Esophagus mucosa (tissue), 1 donor: ENCODE measurements at places on chromosomes 16 and 17.

DNA sequence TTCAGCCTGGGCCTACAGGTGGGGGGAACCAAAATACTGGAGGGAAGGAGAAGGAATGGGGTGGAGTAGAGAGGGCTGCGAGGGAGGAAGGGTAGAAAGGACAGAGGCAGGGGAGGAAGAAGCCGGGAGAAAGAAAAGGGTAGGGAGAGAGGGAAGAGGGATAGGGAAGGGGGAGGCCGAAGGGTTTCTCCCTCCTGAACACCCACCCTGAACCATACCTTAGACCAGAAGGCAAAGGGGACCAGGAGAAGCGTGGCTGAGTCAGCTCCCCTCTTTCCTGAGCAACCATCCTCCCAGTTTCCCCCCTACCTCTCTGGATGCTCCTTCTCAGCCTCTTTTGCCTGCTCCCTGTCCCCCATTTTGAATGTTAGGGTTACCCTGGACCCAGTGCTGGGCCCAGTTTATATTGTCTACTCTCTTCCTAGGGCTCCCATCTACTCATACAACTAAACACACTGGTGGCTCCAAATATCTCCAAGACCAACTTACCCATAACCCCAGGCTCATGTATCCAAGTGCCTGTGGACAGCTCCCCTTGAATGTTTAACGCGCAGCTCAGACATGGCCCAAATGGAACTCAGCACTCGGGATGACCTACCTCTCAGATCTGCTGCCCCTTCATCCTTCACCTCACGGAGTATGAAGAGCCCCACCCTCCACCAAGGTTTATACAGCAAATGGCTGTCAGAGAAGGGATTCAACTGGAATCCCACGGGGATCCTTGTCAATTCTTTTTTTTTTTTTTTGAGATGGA, 7.8 kb downstream of the TSPOAP1 start:
- ATAC-seq, result no peak

- ATAC-seq, result no peak
Measured at GRCh38 chr17:64217249-64217691, 45.8 kb downstream of the TEX2 start.

- ATAC-seq, result no peak
Measured at GRCh38 chr17:36000732-36001109, 632 bp downstream of the CCL15 start.

GRCh38 chr17:48909783-48910182, 1.6 kb downstream of the UBE2Z start:
- no peak for ATAC-seq

DNA sequence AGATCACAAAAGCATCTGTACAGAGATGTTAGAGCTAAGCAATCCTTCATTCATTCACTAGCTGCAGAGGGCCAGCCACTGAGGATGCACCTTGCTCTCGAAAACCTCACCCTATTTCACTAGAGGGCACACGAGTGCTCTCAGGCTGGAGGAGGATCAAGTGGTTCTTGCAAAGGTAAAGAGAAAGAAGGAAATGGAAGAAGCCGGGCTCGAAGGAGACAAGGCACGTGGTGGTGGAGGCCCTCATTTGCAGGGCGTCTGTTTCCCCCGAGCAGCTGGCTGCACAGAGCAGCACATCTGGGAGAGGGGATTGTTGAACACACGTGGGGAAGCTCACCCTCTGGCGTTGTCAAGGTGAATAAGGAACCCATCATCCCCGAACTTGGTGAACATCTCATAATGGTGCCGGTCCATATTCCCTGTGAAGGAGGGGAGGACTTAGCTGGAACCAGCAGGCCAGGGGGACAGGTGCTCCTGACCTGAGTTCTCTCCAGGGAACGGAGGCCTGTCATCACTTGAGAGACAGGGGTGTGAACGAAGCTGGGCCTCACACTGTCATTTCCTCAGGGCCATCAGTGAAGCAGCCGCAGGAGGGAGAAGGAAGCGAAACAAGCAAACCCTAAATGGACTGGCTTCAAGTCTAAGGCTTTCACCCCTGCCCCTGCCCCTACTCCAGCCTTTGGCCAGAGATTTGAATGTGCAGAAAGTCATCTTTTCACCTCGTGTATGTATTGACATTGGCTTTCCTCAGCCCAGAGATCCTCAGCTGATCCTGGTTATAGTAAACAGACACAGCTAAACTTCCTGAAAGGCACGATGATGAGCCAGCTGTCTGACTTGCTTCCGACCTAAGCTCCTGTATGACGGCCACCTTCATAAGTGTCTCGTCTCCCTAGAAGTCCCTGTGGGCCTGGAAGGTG, 27.6 kb downstream of the PRKAR1A start:
- peak; percentile 73 for ATAC-seq

DNA sequence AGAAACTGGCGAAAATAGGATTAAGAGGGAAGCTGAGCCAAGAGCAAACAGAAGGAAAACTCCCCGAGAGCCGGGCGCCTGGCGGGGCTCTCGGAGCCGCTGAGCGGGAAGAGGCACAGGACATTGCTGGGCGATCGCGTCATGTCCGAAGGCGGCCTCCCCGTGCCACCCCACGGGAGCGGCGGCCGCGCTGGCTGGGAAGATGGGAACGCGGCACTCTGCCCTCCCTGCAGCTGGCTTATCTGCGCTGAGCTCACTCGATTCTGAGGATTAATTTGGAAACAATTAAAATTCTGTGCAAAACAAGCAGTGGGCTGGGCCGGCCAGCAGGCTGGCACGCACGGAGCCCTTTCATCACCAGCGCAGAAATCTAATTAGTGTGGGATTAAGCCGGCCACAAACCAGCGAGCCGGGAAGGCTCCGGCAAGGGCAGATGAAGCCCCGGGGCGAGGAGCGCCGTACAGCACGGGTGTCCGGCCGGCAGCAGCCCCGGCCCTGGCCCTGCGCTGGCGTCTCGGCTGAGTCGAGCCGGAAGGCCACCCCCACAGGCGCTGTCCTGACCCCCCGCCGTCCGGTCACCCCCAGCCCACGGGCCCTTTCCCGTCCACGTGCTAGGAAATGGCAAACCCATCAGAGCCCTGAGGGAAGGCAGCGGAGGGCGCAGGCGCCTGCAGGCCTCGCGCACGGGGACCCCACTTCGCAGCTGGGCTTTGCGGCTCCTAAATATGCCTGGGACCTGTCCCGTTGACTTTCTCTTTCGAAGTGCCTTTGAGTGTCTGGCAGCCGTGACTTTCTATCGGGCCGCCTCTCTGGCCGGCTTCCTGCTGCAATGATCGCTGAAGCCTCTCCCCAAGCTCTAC, 37.9 kb downstream of the SOX8 start:
- ATAC-seq, result peak; percentile 30

DNA sequence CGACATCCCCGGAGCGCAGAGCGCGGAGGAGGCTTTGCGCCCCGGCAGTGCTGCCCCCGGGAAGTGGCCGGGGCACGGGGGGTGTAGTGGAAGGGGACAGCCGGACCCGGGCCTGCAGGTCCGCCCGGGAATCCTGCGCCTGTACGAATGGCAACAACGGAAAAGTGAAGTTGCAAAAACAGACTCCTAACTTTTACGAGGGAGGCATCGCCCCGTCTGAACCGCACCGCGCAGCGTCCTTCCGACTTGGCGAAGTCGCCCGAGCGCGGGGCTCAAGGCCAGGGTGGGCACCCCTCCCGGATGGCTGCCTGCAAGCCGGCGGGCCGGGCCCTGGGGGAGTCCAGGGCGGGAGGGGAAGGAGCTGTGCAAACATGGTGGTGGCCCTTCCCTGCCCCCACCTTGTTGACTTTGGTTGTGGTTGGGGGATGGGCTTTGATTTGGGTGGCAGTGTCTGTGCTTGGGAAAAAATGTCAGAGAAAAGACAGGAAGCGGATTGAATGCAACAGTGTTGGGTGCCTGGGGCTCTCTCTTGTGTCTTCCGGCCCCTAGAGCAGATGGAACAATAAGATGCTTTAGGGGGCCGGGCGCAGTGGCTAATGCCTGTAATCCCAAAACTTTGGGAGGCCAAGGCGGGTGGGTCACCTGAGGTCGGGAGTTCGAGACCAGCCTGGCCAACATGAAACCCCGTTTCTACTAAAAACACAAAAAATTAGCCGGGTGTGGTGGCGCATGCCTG, 675 bp downstream of the RNF213 start:
- peak; percentile 22 for ATAC-seq

GRCh38 chr16:62130101-62130500, 93.9 kb upstream of the CDH8 start:
- no peak for ATAC-seq

- ATAC-seq, result peak; percentile 10
Measured at GRCh38 chr17:82231562-82232321, 2.9 kb downstream of the SLC16A3 start.

- ATAC-seq, result no peak
Measured at GRCh38 chr16:78005881-78006280, 16.5 kb upstream of the CLEC3A start.

GRCh38 chr17:39894681-39895376, 23.6 kb downstream of the GSDMB start:
- no peak for ATAC-seq

DNA sequence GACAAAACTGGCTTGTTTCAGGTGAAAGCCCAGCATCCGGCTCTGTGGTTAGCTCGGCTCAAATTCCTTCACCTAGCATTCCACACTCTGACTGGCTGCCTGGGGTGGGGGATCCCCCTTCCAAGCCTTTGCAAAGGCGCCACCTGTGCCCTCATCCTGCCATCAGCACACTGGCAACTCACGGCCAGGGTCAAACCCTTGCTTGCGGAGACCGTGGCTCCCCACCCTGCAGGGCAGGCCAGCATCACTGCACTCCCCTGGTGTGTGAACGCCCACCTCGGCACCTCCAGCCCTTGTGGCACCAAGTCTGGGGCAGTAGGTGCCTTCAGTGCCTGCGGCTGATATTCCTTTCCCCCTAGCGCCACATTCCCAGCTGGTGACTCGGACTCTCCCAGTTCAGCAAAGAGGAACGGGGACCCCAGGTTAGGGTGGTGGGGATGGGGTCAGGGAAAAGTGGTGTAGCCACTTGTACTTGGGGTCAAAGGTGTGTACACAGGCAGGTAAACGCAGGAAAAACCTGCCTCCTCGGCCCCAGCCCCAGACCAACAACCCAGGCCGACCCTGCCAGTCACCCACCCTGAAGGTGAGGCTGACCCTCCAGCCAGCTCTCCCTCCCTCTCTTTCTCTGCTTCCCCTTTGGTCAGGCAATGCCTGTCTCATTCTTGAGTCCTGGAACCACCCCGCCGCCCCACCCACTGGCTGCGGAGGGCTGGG, 1.1 kb downstream of the FLII start:
- peak; percentile 14 for ATAC-seq

DNA sequence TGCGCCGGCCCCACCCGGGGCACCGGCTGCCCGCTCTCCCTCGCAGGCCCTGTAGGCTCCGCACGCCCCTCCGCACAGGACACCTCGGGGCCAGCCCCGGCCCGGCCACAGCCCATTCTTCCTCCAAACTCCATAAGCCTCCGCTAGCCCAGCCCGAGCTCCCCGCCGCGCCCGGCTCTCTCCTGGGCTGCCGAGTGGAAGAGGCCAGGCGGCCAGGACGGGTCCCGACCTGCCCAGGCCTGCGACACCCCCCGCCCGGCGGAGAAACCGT, 397 bp downstream of the NCOR1 start:
- ATAC-seq, result peak; percentile 58

DNA sequence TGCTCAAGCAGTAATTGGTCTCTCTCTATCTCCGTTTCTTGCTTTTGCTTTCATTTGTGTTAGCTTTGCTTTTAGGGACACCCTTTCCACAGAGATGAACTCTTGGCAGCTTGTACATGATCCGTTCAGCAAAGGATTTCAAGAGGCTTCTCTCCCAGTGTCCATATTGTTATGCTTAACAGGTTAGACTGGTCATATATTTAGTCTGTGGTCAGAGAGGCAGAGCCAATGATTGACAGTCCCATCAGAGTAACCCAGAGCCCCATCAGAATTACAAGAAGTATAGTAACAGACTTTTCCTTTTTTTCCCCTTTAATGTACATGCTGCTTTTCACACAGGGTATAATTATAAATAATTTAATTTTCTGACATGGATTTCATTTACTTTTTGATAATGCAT, 34.4 kb downstream of the GDPD1 start:
- no peak for ATAC-seq

- ATAC-seq, result no peak
Measured at GRCh38 chr16:70713824-70714223, 28.0 kb upstream of the MTSS2 start.

DNA sequence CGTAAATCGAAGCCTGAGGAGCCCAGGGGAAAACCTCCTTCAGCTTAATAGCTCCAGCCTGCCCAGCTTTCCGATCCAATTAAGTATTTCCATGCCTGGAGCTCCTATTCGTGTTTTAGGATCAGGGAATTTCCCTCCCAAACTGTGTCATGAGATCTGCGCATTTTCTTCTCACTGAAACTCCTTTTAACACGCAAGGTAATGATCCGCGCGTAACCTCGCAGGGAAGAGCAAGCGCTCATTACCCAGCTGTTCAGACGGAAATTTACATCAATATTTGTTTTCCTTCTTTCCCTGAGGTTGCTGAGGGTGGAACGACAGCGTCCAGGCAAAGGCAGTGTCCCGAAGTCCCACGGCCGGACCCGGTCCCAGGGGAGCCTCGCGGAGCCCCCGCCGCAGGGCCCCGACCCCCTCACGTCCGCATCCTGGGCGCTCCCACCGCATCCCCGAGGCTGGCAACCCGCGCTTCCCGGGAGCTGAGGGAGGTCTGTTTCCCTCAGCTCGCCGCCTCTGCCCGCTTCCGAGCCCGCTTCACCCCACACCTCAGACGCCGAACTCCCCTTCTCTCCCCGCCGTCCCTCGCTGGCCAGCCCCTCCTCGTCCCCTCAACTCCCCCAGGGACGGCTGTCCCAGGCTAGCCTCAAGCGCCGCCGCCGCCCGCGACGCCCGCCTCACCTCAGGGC, 415 bp downstream of the ABCA5 start:
- ATAC-seq, result no peak

DNA sequence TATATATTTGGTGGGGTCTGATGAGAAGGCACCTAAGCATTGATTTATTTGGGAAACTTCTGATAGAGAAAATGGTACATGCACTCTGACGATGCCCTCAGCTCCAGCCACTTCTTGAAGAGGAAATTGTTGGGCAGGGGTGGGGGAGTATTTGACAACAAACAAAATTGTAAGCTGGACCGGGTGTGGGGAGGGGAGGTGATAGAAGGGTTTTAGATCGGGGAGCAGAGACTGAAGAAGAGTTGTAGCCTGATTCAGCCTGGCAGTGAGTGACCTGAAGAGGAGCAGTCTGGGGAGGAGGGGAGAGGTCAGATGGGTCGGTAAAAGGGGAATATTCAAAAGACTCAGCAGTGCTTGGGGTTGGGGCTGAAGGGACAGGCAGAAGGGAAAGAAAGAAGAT, 2284.7 kb downstream of the TP53TG3F start:
- ATAC-seq, result no peak

GRCh38 chr16:12449795-12450194, 353.9 kb downstream of the CPPED1 start:
- peak; percentile 43 for ATAC-seq

GRCh38 chr17:68843522-68843921, 111.7 kb downstream of the ABCA8 start:
- ATAC-seq, result no peak
